Natural killer cell treated with Interleukin-12 subunit alpha and Interleukin-12 subunit beta and Interleukin-15 and Interleukin-18, amount 100 ng/mL, for 72 hours (primary cell): ENCODE measurements at places on chromosomes 1 and 21.

GRCh38 chr1:11434926-11435325 is 44.0 kb upstream of the DISP3 start:
- DNase-seq: no peak

DNA sequence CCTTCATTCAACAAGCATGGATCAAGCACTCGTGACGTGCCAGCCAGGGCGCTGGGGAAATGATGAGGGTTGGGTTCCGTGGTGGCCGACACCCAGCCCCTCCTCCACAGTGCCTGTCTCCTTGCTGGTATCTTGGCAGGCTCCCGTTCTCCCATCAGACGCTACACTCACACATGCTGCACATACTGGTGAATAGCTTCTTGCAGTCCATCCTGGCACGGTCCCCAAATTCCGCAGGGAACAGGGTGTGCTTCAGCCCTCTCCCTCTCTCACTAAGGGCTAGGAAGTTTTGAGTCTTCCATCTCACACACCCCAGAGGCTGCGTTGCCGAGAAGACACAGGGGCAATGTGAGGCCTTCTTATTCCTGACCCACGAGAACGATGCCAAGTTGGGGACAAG is 10.1 kb upstream of the MEF2D start:
- DNase-seq: no peak

- no peak for DNase-seq
Observed at GRCh38 chr1:200367841-200368534, 41.8 kb downstream of the ZNF281 start.

- DNase-seq: no peak
Observed at GRCh38 chr1:14627608-14628489, 29.4 kb downstream of the KAZN start.

DNA sequence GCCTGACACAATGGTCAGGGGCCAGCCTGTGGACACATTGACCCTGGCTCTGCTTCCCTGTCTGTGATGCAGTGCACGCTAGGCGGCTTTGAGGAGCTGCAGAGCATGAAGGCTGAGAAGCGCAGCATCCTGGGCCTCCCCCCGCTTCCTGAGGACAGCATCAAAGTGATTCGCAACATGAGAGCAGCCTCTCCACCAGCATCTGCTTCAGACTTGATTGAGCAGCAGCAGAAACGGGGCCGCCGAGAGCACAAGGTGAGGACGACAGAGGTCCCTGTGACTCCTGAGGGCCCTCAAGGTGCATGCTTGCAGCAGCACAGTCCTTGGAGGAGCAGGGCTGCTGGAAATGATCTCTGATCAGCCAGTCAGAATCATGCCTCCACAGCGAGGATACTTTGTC is 8.6 kb downstream of the STRIP1 start:
- no peak for DNase-seq

- no peak for DNase-seq
Observed at GRCh38 chr21:16323596-16323995, 593.8 kb downstream of the USP25 start.
